HCT116 (cell line): ENCODE measurements at places on chromosomes 13 and 19.

DNA sequence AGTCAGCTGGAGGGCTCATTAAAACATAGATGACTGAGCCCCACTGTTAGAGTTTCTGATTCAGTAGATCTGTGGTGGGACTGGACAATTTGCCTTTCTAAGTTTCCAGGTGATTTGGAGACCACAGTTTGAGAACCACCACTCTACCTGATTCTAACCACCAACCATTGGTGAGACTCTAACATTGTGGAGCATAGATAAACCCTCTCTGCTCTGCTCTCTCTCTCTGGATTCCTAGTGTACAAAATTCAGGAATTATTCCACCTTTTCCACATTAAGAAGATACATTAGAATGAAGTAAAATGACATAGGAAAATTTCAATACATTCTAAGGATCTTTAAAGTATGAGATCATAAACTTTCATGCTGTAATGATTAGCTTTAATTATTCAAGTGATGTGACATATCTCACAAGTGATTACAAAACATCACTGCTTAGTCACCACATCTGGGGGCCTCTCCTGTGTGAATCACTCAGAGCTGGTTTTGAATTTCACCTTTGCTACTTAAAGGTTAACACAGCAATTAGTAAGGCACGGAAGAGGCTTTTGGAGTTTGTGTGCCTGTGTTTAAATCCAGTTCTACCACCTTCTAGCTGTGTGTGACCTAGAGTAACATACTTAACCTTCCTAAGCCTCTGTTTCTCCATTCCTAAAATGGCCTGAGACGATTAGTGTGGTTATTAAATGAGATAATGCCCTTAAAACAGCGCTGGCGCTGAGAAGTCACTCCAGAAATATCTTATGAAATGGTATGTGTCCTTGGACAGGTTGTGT is 78.5 kb upstream of the NBEA start:
- DNase-seq: peak; percentile 68

DNA sequence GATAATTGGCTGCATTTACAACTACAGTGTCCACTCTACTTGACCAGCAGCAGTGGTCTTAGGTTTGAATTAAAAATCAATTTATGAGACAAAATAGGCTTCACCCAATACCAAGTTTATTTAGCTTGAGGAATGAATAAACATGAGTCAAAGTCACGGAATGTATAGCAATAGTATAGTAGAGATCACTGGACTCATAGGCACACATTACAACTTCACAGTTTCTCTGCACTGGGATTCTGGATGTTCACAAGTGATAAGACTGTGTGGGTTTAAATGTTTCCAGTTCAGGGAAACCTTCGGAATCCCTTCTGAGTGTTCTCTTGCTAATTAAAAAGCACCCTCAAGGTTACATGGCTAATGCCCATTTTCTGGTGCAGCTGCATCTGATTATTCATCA is 1064.9 kb downstream of the SLITRK5 start:
- no peak for DNase-seq

- DNase-seq: no peak
These were observed 781 bp downstream of the QPCTL start for GRCh38 chr19:45693106-45693788.

DNA sequence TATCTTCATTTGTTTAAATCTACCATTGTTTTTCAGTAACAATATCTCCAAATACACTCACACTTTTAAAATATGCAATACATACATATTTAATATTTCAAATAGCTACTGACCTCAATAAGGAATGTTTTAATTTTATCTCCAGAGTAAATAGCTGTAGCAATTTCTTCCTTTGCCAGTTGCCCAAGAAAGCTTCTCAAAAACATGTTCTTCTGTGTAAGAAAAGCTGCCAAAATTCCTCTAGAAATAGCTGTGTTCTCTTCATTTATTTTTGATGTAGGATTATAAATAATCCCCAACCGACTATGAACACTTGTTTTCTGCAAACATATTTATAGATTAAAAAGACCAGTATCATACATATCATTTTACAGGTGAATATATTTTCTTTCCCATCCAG is 150.5 kb downstream of the UGGT2 start:
- DNase-seq: no peak

DNA sequence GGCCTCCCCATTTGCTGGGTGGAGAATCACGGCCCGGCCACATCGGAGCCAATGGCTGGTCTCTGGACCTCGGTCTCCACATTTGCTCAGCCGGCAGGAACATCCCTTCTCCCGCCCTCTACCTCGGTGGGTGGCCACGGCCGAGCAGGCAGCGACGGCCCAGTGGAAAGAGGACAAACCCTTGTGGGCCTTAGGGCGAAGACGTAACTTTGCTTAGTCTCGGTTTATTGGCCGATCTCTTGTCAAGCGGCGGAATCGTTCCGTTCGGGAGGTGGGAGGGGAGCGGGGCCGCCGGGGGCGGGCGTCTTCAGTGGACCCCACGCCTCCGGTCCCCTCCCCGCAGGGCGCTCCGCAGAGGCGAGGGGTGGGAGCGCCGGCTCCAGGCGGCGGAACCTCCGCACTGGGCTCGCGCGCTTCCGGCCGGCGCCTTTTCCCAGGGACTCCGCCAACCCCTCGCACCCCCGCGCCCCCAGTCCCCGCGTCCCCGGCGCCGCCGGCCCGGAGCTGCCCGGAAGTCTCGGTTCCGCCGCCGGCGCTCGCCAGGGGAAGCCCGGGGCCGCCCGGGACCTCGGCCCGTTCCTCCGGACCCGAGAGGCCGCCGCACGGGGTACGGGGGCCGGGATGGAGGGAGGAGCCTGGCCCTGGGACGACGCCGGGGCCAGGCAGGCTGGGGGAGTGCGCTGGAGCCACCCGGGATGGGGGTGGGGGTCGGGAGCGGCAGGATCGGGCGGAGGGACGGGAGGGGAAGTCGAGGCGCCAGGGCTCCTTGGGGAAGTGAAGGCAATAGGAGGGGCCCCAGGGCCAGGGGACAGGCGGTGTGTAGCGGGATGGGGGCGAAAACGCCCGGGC is at the start of gene ZNF580:
TSS of gene ZNF580 (plus strand) at position 426 of the 849 bp plus-strand sequence. CDS start 1,507 bp downstream, outside the sequence.
- DNase-seq: no peak

DNA sequence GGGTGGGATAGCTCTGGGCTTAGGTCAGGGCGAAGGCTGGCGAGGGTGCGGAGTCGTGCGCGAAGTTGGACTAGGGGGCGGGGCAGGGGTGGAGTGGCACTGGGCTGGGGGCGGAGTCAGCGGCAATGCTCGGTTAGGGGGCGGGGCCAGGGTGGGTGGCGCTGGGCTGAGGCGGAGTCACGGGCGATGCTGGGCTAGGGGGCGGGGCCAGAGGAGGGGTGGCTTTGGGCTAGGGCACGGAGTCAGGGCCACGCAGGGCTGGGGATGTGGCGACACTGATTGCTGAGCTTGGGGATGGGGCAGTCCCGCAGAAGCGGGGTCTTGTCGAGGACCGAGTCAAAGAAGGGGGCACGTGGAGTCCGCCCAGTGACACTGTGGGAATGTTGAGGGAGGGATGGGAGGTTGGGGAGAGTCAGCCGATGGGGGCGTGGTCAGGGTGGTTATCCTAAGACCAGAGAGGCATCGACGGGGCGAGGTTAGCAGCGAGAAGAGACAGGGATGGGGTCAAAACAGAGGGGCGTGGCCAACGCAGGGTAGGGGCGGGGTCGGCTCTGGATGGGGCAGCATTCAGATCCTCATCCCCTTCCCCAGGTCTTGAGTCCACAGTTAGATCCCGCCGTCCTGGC is 8.7 kb downstream of the HOMER3 start:
- peak; percentile 58 for DNase-seq

DNA sequence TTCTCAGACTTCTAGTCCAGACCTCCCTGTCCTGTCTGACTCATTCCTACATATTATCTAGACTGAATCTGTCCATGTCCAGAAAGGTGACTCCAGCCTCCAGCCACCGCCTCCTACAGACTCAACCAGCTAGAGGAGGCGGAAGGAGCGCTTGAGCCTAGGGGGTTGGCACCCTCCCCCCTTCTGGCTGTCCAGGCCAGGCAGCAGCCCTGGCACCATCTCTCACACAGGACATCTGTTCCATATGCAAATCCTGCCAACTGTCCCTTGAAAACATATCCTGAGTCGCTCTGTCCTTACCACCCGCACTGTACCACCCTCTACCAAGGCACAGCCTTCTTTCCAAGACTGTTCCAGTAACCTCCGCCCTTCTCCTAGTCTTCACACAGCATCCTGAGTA is 150.7 kb upstream of the WASF3 start:
- DNase-seq: no peak

DNA sequence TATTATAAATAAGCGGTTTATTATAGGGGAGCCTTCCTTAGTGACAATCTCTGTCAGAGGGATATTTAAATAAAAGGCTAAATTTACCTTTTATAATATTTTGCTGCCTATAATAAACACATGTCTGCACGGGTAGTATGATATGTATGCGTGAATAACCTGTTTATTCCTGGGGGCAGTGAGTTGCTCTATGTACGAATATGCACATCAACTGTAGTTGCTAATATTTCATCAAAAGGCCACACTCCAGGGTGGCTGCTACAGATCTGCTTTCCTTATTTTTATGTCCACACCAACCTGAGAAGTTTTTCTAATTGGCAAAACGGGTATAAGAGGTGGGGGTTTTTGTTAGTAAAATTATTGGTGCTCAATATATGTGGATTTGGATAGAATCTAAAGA is 192.0 kb downstream of the LHFPL6 start:
- no peak for DNase-seq

DNA sequence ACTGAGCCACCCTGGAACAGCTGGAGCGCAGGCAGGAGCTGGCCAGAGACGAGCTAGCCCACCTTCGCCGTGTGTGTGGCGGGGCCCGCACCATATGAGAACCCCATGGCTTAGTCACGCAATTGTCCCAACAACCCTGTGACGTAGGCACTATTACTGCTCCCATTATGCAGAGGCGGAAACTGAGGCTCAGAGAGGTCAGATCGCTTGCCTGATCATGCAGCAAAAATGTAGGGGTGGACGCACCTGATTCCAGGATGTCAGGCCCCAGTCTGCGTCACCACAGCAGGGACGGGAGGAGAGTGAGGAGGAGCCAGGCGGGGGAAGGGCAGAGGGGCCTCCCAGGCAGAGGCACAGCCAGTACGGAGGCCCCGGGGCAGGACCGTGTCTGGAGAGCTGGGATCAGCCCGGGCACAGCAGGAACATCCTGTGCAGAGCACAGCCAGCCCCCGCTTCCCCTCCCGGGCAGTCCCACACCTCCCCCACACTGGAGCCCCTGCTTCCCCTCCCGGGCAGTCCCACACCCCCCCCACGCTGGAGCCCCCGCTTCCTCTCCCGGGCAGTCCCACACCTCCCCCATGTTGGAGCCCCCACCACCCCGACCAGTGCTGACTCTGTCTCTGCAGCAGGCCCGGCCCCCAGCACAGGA is 16.7 kb downstream of the PIP5K1C start:
- DNase-seq: no peak

GRCh38 chr19:11165486-11166030 is 10.0 kb upstream of the SPC24 start:
- DNase-seq: no peak

- DNase-seq: no peak
These were observed 9.0 kb upstream of the USP29 start for GRCh38 chr19:57110592-57111328.

- DNase-seq: no peak
These were observed 1216.0 kb downstream of the SLITRK5 start for GRCh38 chr13:88887045-88887662.

DNA sequence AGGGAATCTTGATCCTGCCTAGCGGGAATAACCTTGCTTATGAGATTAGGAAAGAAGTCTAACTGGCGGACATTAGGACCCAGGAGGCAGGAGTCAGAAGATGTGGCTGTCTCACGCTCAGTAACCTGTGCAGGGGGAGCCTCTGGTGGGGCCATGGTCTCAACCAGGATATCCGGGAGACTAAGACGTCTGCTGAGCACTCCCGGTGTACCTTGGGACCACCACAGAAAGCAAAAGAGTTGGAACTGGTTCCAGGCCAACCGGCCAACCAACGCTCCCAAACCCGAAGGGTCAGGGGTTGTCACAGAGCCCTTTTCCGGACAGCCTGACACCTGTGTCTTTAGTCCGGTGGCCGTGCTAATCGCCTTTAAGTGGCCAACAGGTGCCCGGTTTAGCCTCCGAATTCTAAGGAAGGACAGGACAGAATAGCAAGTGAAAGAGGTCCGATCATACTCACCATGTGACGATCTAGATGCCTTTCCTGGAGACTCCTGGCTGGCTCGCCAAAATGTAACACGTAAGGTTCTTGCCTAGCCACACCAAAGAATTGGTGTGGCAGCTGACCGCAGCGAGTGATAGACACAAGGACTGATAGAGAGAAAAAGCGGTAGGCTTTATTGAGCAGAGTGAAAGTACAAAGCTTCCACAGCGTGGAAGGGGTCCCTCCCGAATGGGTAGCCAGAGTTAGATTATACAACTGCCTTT is 103.9 kb upstream of the DIAPH3 start:
- no peak for DNase-seq

- DNase-seq: no peak
These were observed 70.2 kb upstream of the ZDHHC20 start for GRCh38 chr13:21529146-21529893.
